ENCODE measurements at places on chromosomes 12 and 14.

GRCh38 chr12:51546097-51546496, 44.9 kb upstream of the SCN8A start:
- DNase-seq: no peak

- DNase-seq: no peak
Measured at GRCh38 chr14:70622111-70622712, 19.5 kb upstream of the TTC9 start.

GRCh38 chr12:92648242-92649031, 54.4 kb upstream of the PLEKHG7 start:
- DNase-seq: no peak

- DNase-seq: no peak
Measured at GRCh38 chr12:117714203-117714602, 254.6 kb downstream of the KSR2 start.

- no peak for DNase-seq
Measured at GRCh38 chr12:93497456-93497855, 30.1 kb downstream of the MRPL42 start.

DNA sequence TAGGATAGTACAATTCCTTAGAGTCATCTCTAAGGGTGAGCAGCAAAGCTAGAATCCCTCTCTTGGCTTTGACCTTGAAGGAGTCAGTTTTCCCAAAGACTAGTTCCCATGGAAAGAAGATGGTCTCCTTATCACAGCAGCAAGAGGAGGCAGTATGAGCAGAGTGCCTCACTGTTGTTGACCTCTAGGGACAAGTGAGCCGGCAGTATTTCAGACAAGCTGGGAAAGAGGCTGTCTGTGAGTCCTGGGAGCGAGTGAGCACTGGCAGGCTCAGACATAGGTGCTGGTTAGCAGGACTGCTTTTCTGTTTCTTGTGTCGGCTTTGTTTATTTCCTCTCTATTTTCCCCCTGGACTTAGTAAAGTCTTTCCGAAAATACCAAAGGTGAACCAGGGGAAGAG, 60.7 kb downstream of the NTF3 start:
- DNase-seq: no peak

DNA sequence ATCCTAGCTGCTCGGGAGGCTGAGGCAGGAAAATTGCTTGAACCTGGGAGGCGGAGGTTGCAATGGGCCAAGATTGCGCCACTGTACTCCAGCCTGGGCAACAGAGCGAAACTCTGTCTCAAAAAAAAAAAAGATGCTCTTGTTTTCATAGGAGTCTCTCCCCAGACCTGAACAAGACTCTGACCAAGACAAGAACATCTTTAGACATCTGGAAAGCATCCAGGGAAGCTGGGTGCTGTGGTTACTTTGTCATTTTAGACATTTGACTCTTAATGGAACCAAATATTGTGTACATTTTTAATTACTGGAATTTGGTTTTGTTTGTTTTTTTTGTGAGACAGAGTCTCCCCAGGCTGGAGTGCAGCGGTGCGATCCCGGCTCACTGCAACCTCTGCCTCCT, 21.1 kb upstream of the ATF1 start:
- no peak for DNase-seq

- no peak for DNase-seq
Measured at GRCh38 chr14:53006931-53007562, 56.2 kb upstream of the FERMT2 start.

- DNase-seq: no peak
Measured at GRCh38 chr14:44712024-44712815, 205.1 kb upstream of the FSCB start.

DNA sequence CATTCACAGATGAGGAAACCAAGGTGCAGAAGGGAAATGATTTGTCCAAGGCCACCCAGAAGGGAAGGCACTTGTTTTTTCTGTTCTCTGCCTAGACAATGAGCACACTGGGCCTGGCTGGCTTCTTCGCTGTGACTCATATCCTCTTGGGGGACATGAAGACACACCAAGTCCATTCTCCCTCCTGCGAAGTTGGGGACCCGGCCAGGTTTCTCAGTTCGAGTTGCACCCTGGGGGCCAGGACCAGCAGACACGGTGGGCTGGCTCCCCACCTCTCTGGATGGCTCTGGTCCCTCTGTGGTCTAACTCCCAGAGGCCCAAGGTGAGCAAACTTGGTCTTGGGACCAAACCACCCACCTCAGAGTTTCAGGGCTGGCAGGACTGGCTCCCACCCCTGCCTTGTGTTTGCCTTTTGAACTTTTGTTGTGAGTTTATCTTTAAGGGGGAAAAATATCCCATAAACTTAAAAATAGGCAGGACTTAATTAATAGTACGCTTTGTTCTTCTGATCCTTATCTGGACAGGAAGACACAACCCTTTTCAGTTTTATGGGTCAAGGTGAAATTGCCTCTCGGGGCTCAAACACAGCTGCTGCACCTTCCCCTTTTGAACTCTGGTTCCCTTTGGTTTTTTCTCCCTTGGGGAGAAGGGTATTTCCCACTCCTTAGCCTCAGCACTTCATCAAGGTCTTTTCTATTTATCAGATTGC, 9.0 kb upstream of the MLEC start:
- no peak for DNase-seq

DNA sequence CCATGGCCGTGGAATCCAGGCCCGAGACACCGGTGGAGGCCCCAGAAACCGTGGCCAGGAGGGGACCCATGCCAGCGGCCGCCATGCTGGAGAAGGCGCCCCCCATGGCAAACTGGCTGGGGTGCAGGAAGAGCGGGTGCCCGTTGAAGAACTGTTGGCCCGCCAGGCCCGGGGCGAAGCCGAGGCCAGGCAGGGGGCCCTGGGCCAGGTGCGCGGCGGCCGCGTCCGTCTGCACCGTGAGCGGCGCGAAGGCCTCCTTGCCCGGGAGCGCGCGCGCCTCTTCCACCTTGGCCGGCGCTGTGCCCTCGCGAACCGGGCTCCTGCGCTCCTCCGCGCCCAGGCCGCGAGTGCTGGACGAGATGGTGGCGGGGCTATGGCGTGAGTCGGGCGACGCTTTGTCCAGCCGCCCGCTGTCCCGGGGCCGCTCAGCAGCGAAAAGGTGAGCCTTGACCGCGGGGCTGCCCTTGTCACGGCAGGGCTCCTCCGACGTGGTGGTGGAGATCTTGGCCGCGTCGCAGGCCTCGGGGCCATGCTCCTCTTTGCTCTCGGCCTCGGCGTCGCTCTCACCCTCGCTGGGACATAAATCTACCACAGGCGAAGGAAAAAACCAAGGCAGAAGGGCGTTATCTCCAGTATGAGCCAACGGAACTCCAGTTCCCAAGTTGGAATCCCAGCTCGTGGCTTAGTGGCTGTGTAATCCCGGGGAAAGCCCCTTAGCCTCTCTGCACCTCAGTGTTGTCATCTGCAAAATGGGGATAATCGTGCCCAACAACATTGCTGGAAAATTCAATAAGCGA, 9.5 kb downstream of the TBX3 start:
- DNase-seq: no peak

DNA sequence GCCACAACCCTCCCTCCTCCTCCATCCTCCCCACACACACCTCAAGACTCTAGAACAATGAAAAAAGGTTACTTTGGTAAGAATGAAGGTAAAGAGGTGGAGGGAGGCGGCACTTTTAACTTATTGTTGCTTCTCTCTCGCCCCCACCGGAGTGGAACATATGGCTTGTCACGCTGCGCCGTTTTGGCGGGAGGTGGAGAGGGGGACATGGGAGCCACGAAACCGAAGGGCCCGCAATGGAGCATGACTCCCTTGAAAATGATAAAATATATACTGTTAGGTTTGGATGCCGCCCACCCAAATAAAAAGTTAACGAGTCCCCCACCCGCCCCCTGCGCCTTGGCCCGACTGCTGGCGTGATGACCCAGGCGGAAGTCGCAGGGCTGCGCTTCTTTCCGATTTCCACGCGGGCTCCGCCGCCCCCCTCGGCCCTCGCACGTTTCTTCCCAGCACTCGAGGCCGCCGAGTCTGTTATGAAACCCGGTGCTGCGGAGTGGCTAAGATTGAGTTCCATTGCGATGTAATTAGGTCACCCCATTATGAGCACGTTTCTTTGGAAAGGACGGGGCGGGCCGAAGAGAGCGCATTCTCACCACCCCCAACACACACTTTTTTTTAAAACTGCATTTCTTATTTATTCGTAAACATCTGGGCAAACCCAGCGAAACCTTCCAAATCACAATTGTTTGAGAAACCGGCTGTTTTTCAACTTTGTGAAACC, 1.4 kb upstream of the ZFP36L1 start:
- DNase-seq: peak; percentile 79

GRCh38 chr12:95637471-95638155, 86.3 kb upstream of the USP44 start:
- no peak for DNase-seq

DNA sequence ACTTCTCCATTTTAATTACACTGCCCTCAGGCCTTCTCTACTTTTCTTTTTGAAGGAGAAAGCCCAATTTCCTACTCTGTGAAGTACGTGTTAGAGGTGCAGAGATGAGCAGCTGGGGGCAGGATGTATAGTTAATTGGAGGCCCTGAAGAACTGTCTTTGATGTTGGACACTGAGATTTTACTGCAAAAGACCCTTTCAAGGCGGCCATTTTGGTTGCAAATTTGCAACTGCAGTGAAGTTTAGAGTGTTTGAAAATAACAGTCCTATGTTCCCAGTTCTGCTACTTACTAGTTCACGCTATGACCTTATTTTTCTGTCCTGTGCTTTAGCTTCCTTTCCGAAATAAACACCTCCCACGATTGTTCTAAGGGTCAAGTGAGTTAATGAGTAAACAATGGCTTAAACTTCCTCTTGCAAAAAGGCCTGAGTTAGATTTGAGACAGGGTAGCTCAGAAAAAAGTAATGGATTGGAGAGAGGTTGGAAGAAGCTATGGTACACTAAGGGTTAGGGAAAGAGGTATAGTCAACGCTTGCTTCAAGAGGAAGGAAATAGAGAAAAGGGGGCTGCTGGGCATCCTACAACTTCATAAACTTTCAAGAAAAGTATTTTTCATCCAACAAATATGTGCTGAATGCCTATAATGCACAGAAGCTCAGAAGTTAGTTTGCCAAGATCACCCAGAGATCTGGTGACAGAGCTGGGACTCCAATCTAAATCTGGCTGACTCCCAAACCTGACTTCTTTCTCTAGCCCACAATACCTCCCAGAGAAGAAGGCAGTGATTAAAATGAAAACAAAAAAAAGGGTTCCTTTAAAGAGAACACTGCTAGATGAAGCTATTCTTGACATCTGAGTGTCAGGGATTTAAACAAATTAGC, 26.4 kb upstream of the DICER1 start:
- no peak for DNase-seq

- no peak for DNase-seq
Measured at GRCh38 chr12:95337146-95337545, 119.5 kb downstream of the VEZT start.

- no peak for DNase-seq
Measured at GRCh38 chr12:53603196-53603595, 23.0 kb downstream of the ATF7 start.
